Hepatic stellate cell (primary cell): ENCODE measurements at places on chromosomes 2 and 18.
A peak's percentile ranks its signal among the peaks of the same experiment; 100 is the strongest.

GRCh38 chr18:75757951-75758350, 330.4 kb upstream of the SMIM21 start:
- no peak for DNase-seq

DNA sequence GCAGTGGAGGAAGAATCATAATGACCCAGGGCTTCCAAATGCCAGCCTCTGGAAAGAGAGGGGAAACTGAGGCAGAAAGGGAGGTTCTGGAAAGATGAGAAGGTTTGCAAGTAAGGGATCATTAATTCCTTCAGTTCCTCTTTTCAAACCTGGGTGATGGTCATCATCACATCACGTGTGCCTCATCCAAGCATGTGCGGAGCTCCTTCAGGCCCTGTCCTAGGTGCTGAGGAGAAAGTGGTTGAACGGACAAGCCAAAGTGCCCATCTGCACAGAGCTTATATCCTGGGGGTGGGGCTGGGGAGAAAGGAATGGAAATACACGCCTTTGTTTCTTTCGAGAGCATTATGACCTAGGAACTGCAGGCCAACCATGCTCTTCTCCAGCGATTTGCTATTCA, 60.2 kb upstream of the AFF3 start:
- DNase-seq: no peak

DNA sequence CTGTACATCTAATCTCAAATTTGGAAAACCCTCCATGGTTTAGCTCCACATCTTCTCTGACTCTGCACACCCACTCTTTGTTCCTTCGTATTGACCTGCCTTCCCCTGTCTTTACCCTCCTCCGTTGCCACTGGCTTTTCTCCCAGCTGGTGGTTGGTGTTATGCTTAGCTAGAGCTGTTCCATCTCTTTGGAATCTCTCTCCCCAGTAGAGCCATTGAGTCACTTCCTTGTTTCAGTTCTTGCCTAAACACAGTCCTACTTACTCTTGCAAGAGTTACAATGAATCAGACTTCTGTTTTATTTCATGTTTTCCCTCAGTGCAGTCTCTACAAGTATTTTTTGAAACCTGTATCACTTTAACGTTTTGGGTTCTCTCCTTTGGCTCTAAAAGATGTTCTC, 263.9 kb downstream of the LTBP1 start:
- peak; percentile 70 for DNase-seq

GRCh38 chr2:223054193-223054781, 2.3 kb downstream of the KCNE4 start:
- no peak for DNase-seq

GRCh38 chr2:4831751-4832150, 860.4 kb upstream of the SOX11 start:
- no peak for DNase-seq

DNA sequence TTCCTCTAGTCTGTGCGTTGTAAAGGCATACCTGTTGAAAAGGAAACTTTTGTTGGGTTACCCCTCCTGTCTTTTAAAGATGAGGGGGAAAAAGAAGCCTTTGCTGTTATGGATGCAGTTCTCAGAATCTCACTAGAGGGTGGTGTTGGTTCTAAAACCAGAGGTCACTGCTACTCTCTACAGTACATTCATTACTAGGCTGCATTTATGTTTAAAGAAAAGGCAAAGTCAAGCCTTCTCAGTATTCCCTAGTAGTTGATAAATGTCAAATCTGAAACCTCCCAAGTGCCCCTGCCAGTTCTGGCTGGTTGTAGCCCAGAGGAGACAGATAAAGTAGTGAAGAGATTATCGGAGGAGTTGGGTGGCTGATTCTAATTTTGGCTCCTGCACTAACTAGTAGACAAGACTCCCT, 1.4 kb upstream of the PLCL1 start:
- DNase-seq: peak; percentile 39

DNA sequence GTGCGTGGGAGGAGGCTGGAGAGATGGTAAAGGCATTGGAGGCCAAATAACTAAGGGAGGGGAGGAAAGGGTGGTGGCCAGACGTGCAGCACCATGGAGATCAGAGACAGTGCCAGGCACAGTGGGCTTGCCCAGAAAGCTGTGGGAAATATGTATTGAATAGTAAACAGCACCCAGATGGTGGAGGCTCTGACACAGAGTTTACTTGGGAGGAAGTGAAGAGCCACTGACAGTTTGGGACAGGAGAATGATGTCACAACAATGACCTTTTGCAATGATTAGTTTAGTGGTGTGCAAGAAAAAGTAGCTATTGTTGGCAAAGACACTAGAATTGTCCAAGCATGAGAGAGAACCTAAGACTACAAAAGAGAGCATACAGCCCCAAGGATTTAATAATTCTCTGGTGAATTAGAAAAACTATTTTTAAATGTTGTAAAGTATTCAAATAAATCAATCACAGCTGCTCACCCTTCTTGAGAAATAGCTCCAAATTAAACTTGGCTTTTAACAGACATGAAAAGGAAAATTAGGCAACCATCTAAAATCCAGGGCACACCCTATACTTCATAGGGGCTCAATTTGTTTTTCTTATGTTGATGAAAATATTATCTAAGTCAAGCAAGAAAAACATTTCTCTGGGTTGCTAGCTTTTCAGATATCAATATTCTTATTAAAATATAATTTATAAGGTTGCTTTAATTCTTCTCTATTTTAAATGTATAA, 458.7 kb upstream of the HNRNPA3 start:
- DNase-seq: no peak

DNA sequence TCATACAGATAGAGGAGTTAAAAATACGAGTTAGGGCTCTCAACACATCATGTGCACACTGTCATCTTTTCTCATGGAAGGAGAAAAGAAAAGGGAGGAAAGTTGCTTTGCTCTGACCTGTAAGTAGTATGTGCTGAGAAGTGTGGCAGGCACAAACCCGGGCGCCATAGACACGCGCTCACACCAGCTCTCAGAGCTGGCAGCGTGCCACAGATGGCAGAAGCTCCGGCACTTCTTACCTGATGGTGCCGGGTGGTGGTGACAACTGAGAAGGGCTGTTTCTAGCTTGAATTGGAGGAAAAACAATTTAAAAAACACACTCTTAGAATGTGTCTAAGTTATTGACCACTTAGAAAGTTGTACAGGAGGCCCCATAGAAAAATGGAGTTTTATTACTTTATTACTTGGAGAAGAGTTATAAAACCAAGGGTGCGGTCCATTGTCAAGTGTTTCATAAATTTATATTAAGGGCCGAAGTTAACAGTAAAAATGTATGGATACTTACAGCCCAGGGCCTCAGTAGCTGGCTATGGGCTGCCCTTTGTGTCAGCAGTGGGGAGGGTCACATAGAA, 92.2 kb downstream of the DPP4 start:
- DNase-seq: no peak

DNA sequence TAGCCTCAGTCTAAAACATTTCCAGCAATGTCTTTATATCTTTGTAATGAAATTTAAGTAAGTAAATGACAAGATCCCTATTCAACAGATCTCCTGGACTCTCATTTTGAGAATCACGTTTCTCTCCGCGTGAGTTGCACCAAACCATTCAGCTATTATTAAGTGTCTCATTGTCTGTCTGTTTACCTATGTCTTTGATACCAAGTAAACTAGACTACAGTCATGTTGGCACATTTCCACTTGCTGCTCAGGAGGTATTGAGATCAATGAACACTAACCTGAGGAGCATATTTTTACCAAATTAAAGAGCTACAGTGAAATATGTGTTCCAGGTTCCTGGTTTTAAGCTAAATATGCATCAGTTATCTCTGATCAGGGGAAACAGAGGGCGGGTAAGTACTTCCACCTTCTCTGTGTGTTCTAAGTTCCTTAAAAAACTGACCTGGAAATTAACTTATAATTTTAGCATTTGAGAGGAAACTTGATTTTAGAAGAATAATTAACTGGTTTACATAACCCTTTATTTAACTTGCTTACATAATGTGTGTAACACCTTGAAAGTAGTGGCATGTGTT, 125.8 kb downstream of the OSBPL6 start:
- no peak for DNase-seq

- DNase-seq: peak; percentile 76
Observed at GRCh38 chr2:202831242-202832220, 40.0 kb downstream of the ICA1L start.

DNA sequence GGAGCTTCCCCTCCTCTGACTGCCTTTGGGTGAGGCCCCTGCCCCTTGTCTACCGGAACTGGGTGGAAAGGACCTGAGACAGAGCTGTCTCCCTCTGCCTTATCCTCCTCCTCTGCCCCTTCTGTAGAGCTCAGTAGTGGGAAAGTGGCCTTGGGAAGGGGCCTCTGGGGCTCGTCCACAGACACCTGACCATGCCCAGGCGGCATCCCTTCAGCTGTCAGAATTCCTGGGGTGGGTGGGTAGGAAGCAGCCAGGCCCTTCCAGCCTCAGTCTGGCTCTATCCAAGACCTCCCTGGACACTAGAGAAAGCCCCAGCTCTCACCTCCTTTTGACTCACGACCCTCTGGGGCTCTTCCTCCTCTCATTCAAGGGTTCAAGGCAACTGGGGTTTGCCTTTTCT, 35.6 kb downstream of the B3GNT2 start:
- DNase-seq: no peak

DNA sequence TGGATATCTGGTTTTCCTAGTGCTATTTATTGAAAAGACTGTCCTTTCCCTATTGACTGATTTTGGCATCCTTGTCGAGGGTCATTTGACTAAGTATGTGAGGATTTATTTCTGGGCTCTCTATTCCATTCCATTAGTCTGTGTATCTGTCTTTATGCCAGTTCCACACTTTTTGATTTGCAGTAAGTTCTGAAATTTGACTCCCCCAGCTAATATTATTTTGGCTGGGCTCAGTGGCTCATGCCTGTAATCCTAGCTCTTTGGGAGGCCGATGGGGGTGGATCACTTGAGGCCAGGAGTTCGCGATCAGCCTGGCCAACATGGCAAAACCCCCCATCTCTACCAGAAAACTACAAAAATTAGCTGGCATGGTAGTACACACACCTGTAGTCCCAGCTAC, 46.8 kb upstream of the GAREM2 start:
- no peak for DNase-seq

- no peak for DNase-seq
Observed at GRCh38 chr2:103010306-103010705, 248.5 kb downstream of the TMEM182 start.

- DNase-seq: no peak
Observed at GRCh38 chr2:163453920-163454319, 281.9 kb downstream of the FIGN start.

DNA sequence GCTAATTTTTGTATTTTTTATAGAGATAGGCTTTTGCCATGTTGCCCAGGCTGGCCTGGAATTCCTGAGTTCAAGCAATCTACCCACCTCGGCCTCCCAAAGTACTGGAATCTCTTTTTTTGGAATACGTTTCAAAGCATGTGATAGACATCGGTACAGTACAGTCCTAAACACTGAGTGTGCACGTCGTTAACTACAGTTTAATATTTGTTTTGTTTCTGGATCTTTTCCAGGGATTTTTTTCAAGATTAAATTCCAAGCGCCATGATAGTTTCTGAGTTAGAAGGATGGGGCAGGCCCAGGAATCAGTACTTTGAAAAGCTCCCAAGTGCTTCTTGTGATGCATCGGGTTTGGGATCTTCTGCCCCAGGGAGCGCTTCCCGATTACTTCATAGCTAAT, 33.3 kb downstream of the NEDD4L start:
- no peak for DNase-seq

DNA sequence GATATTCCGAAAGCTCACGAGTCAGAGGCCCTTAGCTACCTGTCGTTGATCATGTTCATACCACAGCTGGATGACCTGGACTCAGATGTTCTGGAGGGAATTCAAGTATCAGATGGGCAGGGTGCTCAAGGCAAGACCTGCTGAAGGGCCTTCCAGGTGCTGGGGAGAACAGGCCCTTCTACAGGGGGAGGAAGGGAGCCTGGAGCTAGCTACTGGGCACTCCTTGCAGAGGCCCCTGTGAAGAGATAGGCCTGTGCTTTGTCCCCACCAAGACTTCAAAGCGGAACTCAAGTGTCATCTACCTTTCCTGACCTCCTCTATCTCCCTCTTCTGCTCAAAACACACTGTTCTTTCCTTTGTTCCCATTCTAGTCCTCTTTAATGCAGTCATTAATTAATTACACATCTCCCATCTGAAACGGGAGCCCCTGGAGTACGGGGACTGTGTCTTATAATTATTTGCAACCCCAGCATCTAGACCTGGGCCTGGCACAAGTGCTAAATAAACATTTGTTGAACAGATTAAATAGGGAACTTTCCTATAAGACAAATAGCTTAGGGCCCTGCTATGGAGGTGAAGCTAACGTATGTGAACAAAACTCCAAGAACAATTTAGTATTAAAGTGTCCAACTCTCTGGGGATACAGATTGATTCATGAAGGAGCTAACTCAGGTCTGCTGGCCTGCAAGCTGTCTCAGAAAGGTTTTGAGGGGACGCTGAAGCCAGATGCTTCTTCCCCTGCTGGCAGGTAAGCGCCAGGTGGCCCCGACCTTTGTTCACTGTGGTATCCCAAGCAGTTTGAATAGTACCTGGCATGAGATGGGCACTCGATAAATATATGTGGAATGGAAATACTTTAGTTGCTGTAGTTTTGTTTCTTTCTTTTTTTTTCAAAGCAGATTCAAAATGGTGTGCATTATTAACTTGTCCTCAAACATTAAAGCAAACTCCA, 22.0 kb downstream of the RHOB start:
- no peak for DNase-seq

DNA sequence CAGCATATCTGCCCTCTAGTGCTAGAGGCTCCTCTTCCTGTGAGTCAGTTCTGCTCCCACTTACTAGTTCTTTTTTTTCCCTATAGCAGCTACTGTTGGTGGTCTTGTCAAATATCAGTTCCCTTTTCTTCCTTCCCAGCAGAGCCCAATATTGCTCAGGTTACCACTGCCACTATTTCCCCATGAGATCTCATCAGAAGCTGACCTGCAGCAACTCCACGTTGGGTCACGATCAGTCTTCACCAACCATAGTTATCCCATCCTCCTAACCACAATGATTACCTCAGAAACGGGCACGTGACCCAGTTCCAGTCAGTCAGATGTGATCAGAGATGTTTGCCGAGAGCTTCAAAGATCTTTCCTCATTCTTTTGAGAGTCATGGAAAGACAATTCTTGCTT, 59.7 kb upstream of the CAPN13 start:
- no peak for DNase-seq

GRCh38 chr18:8260827-8261226, 348.4 kb upstream of the RAB12 start:
- DNase-seq: no peak

GRCh38 chr18:57113799-57114420, 33.0 kb upstream of the BOD1L2 start:
- DNase-seq: no peak

DNA sequence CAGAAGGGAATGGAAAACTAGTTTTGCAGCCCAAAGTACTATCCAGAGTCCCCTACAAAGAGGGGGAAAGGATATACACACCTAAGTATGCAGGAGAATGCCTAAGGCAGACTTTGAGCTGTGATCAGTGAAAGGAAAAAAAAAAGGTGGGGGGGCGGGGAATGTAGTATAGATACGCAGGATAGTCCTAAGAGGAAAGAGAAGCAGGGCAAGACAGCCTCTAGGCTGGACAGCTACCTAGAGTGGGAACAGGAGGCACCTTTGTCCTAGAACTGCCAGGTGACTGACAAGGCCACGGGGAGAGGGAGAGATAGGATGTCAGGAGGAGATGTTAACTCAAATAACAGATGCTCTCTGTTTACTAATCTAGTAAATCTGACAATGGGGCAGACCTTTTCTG, 6.0 kb downstream of the REEP1 start:
- DNase-seq: no peak

GRCh38 chr2:241637795-241638660, 535 bp downstream of the ATG4B start:
- DNase-seq: peak; percentile 64
